ENCODE measurements at places on chromosomes 1 and 21.

GRCh38 chr1:31593770-31594632 is 17.7 kb downstream of the TINAGL1 start:
- DNase-seq: no peak

DNA sequence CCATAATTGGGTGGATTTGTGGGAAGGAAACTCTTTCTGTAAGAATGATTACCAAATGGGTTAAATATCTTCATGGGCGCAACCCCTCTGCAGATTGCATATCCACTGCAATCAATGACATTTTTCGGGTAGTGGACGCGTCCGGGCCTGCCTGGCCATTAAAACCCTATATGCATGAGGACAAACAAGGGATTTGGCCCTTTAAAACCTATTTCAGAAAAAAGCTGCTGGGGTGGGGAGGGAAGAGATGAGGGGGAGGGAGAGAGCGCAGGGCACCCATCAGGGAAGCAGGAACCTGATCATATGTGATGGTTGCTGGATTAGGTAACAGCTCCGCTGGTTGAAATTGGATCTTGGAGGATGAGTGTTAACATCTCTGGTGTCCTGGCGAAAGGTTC is 228.8 kb downstream of the PBX1 start:
- DNase-seq: no peak

GRCh38 chr21:35249636-35250035 is 200.5 kb upstream of the RUNX1 start:
- DNase-seq: no peak

GRCh38 chr1:63721531-63722189 is 52.2 kb upstream of the ROR1 start:
- no peak for DNase-seq

- no peak for DNase-seq
These were observed 6.6 kb downstream of the ADORA1 start for GRCh38 chr1:203133970-203134725.

GRCh38 chr1:177239792-177240191 is 69.0 kb downstream of the BRINP2 start:
- DNase-seq: no peak

Data from AG04449 (cell line).